Chondrocyte (in vitro differentiated cells): ENCODE measurements at places on chromosomes 16 and 17. TPM values are rescaled to one million over a fixed set of nuclear protein-coding genes. Genes with fewer than 3 reads are reported as not detected.

The KRTAP4-5 gene
- not detected in 3 replicates for total RNA-seq

The NEUROD2 gene
- not detected in 3 replicates for total RNA-seq

The SLFN12L gene
- total RNA-seq = not detected in 3 replicates

GRCh38 chr16:2980227-2981176 lies at the start of gene PKMYT1:
Gene PKMYT1 (minus strand): TSS chr16:2980446. CDS start chr16:2979657, 789 bp downstream.
- DNase-seq = no peak

GRCh38 chr16:84040823-84041820 lies 1.5 kb downstream of the SLC38A8 start:
- DNase-seq = peak; percentile 72

GRCh38 chr17:62720126-62720850 lies 87.8 kb downstream of the MARCHF10 start:
- DNase-seq = no peak

GRCh38 chr17:81635431-81635830 lies 1.5 kb downstream of the NPLOC4 start:
- DNase-seq = no peak

The NDRG4 gene
- 5.8 to 8.7 TPM (median 6.0 TPM) in 3 replicates for total RNA-seq

DNA sequence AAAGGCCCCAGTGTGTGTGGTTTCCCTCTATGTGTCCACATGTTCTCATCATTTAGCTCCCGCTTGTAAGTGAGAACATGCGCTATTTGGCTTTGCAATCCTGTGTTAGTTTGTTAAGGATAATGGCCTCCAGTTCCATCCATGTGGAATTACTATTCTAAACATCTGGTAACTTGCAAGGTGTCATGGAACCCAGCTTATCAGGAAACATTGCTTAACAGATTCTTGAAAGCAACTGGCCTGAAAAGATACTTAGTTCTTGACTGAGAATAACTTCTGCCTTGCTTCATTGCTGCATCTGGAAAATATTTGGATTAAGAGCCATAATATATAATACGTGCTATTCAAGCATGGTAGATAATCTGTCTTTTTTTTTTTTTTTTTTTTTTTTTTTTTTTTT lies 27.8 kb downstream of the PAFAH1B1 start:
- no peak for DNase-seq

DNA sequence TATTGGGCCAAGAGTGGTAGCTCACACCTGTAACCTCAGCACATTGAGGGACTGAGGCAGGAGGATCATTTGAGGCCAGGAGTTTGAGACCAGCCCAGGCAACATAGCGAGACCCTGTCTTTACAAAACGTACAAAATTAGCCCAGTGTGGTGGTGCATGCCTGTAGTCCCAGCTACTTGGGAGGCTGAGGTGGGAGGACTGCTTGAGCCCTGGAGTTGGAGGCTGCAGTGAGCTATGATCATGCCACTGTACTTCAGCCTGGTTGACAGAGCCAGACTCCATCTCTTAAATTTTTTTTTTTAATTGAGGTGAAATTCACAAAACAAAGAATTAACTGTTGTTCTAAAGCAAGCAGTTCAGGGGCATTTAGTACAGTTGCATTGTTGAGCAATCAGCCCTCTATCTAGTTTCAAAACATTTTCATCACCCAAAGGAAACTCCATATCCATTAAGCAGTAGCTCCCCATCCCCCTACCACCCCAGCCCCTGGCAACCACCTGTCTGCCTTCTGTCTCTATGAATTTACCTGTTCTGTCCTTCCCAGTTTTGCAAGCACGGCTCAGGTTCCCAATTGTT lies 15.6 kb downstream of the SNX29 start:
- no peak for DNase-seq

DNA sequence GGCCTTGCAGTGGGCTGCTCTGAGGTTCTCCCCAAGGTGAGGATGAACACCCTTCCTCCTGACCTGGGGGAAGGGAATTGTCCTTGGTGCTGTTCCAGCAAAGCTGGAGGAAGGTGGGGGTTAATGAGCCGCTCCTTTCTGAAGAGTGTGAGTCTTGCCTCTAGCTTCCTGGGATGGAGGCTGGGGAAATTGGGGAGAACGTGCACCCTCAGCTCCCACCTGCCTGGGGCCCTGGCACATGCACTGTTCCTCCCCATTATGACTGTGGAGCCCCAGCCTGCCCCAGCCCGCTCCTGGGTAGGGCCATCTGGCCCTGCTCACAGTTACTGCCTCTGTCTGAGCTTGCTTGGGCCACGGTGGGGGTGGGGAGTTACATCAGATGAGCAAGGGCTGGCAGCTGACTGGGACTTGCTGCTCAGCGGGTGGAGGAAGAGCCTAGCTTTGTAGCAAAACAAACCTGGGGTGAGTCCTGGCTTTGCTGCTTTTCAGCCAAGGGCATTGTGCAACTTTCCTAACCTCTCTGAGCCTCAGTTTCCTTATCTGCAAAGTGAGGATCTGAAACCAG lies 11.1 kb downstream of the TNS4 start:
- no peak for DNase-seq

The VPS4A gene
- total RNA-seq = 27.3 to 30.5 TPM (median 29.2 TPM) in 3 replicates

The MAF gene
- 10.4 to 15.8 TPM (median 14.5 TPM) in 3 replicates for total RNA-seq

GRCh38 chr17:10120109-10120485 lies 78.3 kb downstream of the GAS7 start:
- no peak for DNase-seq

DNA sequence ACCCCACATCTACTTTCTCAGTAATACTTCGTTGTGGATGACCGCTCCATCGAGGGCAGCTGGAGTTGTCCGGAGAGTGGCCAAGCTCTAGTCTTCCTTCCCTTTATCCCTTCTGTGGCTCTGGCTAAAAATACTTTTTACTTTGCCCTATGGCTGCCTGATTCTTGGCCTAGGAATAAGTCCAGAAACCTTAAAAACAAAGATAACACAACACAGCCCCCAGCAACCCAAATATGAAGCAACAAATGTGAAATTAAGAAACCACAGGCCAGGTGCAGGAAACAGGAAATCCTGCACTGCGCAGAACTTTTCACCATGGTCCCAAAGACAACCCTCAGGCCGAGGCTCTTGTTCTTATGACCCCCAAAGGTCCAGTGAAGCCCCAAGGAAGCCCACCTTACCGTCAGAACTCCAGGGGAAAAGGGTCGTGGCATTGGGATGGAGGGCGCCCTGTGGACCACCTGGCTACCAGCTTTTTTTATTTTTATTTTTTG lies 26.0 kb downstream of the TK2 start:
- DNase-seq = no peak

The GJD3 gene
- total RNA-seq = 0.32 to 0.41 TPM in 2 of 3 replicates, not detected in the other

DNA sequence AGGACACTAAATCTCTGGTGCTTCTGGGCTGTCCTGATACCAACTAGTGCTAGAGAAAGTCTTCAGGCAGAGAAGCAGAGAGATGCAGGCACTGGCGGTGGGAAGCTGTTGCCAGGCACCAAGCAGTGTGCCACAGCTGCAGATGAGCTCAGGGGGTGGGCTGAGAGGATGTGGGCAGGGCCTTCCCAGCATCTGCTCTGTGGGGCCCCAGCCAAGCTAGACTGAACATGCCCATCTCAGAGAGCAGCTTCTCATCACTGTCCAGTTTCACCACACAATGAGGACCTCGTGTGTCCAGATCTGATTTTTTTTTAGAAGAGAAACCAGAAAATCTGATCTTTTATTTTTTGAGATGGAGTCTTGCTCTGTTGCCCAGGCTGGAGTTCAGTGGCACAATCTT lies 17.1 kb downstream of the PSKH1 start:
- no peak for DNase-seq

DNA sequence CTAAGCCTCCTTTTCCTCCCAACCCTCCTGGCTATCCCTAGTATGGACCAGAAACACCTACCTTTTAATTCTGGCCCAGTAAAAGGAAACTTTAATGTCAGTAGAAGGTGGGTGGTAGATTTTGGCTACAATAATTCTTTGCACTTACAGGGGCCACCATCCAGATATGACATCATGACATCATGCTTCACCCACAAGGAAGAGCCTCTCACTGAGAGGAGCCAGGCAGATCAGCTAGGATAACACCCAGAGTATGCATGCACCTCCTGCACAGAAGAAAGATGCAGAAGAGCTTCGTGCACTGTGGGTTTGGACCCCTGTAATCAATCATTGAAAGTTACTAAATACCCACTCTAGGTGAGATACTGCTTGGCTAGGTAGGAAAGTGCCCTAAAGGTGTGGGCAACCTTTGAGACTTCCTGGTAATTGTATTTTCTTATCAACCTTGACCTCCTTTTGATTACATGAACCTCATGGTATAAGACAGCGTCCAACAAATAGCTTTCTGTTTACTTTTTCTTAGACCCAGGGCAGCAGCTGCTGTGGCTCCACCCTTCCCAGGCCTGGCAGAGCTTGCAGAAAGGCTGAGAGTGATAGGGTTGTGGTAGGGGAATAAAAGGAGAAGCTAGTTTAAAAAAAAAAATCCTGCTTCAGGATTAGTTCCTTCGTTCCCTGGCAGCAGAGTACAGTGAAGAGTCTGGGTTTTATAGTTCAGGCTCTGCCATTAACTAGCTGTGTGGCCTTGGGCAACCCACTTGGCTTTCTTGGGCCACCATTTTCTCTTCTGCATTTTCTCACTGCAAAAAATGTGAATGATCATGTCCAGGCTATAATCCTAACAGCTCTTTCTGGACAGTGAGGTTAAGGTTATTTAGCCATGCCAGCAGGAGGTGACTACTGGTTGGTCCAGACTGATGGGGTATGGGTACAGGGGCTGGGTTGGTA lies 6.2 kb downstream of the MAP3K14 start:
- no peak for DNase-seq

DNA sequence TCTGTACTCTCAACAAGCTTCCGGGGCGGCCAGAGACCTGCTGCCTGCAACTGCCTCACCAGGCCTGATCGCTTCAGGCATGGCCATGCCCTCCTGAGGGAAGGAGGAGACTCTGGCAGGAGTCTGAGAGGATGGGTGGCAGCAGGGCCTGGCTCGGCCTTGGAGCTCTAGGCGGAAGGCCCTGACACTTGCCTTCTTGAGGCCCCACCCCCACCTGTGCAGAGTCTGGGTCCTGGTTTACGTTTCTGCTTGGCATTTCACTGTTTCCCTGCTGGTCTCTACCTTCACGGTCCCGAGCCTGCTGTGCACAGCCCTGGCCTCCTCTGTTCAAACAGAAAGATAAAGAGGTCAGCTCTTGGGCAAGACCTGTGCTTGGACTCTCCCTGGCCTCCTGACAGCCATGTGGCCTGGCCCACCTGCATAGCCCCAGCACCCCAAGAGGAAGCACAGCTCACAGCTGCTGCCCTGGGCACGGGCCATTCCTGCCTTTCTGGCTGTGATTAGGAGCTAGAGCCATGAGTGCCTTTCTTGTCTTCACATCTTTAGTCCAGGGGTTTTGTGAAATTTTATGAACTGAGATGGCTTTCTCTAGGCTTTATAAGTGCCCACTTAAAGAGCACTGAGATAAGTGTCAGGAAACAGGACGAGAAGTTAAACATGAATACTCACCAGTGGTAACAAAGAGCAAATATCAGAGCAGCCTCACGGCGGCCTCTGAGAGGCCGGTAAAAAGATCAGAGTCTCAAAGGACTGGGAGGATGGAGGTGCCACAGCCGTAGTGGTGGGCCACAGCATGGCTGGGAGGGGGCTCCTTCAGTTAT lies 25.6 kb upstream of the MTSS2 start:
- DNase-seq = peak; percentile 86

DNA sequence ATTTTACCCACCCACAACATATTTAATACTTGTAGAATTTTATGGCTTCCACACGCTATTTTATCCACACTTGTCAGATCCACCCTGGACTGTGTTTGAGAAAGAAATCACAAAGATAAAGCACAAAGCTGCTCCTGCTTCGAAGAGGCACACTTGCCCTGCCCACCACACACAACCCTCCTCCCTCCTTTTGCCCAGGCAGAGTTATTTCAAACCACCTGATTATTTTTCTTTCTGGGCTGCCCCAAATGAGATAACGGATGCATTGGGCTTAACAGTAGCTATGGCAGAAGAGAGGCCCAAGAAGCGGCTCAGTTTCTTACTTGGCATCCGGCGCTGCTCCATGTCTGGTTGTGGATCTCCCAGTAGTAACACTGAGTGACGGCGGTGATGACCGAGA lies 27.2 kb downstream of the PKD1L3 start:
- DNase-seq = no peak

The KRT20 gene
- not detected in 3 replicates for total RNA-seq

- no peak for DNase-seq
These were observed 601 bp upstream of the RFWD3 start for GRCh38 chr16:74667255-74667700.

DNA sequence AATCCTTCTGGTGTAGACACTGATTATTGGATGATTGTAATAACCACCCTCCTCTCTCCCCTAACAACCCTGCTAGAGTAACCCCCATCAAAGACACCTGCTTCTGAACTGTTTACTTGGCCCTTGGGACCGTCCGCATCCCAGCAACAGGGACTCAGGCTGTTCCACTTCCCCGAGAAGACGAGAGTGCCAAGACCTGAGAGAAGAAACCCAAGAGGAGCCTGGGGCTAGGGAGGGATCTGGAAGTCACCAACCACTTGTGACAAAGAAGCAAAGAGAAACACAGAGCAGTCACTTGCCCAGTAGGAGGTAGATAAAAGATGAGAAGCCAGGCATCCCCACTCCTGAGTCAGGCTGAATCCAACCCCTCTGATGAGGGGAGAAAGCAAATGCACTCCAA lies 84.3 kb downstream of the CDH11 start:
- no peak for DNase-seq

DNA sequence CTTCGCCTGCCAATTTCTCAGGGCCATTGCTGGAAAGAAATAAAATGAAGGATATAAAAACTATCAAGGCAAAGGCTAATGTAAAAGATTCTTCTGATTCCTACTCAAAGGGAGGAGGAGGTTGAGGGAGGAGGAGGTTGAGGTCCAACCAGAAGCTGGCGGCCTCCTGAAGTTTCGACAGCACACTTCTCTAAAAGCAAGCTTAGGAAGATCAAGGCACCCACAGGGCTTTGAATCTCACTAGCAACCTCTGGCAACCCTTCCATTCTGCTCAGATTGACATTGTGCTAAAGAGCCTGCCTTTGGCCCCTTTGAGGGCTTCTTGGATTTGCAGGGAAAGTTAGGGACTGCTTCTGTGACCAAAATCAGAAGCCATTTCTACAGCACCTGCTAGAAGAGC lies 81.5 kb upstream of the TNRC6C start:
- no peak for DNase-seq

The SLC52A1 gene
- not detected in 3 replicates for total RNA-seq

DNA sequence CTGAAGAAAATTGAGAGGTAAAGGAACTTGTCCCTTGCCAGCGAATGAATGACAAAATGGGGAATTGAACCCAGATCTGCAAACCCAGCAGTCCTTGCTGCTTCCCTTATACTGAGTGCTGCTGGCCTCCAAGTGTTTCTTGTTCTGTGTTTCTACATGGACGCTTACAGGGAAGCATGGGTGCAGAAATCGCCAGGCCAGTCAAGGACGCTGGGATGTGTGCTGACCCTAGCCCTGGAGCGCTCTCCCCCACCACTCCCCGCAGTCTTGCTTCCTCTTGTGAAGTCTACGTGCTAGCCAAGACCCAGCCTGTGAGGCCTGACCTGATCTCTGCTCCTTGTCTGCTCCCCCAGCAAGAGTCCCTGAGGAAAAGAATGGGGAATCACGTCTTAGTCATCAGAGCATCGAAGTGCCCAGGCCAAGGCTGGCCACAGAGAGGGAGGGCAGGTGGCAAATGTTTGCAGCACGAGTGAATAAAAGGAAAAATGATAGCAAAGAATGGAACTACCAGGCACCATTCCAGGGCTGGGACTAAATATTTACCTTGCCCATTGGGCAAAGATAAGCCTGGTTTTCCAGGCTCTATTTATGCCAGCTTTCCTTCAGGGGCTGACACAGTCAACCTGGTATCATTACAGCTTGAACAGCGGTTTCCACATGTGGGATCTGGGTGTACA lies 17.4 kb downstream of the CA4 start:
- no peak for DNase-seq
